ENCODE measurements at places on chromosomes 2 and 18.

- peak; percentile 56 for DNase-seq
These were observed 119.9 kb upstream of the NDUFV2 start for GRCh38 chr18:8982416-8983183.

DNA sequence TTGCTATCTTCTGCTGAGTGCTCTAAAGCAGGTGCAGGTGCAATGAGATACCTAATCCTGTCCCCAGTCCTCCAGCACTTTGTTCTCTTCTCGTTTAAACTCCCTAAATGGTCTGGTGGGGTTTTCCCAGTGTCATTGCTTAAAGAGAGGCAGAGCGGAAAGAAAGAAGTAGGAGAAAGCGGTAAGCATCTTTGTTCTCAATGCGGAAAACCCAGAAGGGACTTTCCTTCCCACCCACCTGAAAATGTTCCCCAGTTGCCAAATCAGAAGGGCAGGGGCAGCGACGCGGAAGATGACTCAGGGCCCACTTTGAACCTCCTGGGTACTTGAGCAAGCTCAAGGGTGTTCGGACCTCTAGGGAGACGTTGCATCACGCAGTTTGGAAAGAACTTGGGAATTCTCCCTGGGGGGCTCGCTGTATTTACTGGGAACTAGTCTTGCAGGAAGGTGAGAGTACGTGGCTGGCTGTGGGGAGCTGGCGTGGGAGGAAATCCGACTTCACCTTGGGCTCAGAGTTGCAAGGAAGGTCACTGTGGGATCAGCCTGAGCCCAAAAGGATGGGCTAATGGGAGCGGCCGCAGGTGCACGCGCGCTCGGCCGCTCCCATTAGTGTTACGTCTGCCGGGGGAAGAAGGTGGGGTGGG is 589 bp upstream of the SGPP2 start:
- DNase-seq = no peak

GRCh38 chr18:67935638-67936037 is 419.1 kb upstream of the DSEL start:
- DNase-seq = no peak

DNA sequence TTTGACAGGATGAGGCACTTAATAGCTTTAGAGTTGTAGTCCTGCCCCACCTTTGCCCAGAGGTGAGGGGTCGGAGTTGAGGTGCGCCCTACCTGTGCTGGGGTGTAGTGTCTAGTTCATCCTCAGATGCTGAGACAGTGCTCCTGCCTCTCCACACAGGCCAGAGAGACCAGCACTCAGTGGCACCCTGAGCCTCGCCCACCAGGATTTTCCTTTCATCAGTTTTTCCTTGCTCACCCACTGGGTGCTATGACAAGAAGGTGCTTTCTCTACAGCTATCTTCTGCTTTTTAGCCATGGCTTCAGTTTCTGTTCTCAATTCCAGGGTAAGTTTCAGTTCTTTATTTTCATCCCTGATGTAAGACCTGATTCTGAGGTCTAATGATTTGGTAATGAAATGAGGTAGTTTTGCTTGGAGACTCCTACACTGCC is 16.8 kb upstream of the TMEM131 start:
- DNase-seq = no peak

DNA sequence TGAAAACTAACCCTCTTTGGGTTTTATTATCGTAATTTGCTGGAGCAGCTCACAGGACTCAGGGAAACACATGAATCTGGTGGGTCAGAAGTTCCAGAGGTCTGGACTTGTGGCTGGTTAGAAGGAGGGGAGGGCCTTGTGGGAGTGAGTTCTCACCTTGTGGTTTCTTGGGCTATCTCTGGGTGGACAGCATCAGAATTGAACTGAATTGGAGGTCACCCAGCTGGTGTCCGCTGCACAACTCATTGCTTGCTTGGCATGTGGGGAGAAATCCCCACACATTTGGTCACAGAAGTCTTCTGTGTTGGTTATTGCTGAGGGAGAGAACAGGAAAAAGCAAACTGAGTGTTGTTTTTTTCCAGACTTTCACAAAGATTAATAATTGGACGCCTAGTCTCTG is 27.5 kb downstream of the ZNF892 start:
- DNase-seq = no peak

GRCh38 chr2:216752855-216753505 is 57.6 kb upstream of the IGFBP5 start:
- DNase-seq = no peak

GRCh38 chr2:30218814-30219213 is 12.5 kb upstream of the LBH start:
- no peak for DNase-seq

GRCh38 chr2:174748948-174749347 is 15.3 kb downstream of the CHRNA1 start:
- DNase-seq = no peak

GRCh38 chr2:26811261-26811660 is 25.4 kb downstream of the CENPA start:
- no peak for DNase-seq

GRCh38 chr18:7877609-7878008 is 310.5 kb downstream of the PTPRM start:
- DNase-seq = no peak

DNA sequence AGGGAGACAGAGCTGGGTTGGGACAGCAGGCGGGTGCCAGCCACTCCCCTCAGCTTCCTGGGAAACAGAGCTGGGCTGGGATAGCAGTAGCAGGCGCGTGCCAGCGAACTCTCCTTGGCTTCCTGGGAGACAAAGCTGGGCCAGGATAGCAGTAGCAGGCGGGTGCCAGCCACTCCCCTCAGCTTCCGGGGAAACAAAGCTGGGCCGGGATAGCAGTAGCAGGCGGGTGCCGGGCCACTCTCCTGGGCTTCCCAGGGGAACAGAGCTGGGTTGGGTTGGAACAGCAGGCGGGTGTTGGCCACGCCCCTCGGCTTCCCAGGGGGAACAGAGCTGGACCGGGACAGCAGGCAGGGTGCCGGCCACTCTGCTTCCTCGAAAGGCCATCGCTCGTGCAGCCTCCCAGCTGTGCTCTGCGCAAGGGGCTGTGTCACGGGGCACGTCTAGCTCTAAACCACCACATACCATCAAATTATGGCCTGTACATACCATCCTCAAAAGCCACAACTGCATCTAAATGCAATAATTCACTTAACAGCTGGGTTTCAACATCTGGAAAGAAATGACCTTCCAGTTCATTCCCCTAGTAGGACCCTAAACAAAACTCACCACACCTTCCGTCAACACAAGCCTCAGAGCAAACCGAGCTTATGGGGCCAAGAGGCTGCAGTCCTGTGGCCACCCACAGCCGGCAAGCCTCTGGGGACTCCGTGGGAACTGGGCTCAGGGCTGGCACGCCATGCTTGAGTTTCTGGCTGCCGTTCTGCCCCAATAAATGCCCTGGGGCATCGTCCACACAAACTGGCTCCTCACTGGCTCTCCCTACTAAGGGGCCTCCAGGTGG is 228.3 kb downstream of the TWIST2 start:
- DNase-seq = no peak

- no peak for DNase-seq
These were observed 206.7 kb downstream of the ZFP36L2 start for GRCh38 chr2:43019536-43020183.

DNA sequence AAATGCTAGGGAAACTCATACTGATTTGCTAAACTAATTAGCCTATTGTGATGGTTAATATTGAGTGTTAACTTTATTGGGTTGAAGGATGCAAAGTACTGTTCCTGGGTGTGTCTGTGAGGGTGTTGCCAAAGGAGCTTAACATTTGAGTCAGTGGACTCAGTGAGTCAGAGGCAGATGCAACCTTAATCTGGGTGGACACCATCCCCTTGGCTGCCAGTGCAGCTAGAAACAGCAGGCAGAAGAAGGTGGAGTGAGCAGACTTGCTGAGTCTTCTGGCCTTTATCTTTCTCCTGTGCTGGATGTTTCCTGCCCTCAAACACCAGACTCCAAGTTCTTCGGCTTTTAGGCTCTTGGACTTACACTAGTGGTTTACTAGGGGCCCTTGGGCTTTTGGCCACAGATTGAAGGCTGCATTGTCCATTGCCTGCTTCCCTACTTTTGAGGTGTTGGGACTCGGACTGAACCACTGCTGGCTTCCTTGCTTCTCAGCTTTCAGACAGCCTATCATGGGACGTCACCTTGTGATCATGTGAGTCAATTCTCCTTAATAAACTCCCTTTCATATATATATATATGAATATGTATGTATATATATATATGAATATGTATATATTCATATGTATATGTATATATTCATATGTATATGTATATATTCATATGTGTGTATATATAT is 69.7 kb downstream of the RPRM start:
- no peak for DNase-seq

DNA sequence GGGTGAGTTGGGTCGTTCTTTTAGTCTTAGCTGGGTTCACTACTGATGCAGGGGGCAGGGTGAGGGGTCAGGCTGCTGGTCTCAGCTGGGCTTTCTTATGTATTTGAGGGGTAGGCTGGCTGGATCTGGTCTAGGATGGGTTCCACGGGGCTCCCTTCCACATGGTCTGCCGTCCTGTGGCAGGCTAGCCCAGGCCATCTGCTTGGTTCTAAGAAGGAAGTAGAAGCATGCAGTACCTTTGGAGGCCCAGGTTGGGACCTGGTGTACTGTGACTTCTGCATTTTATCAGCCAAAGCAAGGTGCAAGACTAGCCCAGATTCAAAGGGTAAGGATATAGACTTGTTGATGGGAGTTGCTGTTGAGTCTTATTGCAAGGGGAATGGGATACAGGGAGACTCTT is 35.5 kb upstream of the MGAT5 start:
- DNase-seq = no peak

DNA sequence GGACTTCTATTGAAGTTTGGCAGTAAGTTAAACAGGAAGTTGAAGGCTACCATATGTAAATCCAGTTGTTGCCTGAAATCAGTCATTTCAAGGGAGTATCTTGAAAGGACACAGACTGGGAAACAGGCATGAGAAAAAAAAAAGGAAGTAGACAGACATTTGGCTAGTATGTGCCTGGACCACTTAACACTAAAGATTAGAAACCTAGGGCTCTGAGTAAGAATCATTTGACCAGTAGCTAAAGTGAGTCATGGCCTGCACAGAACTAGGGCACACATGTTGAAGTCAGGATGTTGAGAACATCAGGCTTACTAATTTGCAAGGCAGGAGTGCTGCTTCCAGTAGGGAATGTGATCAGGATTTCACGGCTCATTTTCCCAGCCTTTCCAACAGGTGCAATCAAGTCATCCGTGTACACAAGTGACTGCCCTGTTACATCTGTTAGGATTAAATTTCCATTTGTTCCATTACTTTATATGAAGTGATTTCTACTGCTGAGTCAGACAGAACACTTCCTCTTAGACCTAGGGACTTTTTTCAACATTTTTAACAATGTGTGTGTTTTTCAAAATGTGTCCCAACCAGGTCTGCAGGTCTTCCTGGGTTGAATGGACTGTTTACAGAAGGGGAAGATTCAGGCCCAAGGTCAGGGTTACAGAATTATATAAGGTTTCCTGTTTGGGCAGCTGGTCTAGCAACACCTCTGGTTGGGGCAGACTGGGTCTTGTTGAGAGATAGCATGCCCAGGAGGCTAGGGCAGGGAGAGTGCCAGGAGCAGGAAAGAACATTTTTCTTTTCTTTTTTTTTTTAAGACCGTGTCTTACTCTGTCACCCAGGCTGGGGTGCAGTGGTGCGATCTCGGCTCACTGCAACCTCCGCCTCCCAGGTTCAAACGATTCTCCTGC is 145.6 kb downstream of the TGIF1 start:
- peak; percentile 79 for DNase-seq

GRCh38 chr2:160306985-160307384 is 106.9 kb upstream of the ITGB6 start:
- DNase-seq = no peak

DNA sequence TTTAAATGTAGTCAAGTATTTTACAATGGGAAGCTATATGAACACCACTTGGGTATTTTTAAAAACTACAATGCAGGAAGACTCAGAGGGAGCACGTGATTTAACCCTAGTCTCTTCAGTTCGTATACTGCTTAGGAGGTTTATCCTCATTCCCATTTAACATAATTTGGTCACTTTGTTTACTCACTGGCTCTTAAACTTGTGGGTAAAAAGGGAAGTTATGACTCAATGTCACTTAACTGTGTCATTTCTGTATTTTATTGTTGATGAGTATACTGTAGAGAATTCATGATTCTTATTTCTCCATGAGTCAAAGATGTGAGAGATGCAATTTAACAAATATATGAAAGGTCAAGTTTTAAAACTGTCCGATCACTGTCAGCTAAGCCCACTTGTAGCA is 48.2 kb downstream of the SLC66A3 start:
- DNase-seq = peak; percentile 49

GRCh38 chr2:219214141-219214540 is 4.6 kb downstream of the ABCB6 start:
- DNase-seq = no peak

- no peak for DNase-seq
These were observed 105.0 kb downstream of the UGGT1 start for GRCh38 chr2:128196026-128196425.

DNA sequence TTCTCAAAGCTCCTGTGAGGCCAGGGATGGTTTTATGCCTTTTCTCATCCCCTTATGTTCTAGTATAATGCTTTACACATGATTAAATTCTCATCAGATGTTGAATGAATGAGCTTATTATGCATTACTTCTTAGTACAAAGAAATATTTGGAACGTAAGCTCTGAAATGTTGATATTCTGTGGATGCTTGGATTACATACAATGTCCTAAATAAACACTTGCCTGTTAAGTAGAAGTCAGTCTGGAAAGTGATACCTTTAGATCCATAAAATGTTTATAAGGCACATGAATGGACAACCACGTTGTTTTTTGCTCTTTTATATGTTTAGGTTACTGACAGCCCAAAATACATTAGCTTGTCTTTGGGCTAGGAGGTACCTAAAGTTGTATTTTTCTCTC is 248.6 kb downstream of the NEDD4L start:
- no peak for DNase-seq

DNA sequence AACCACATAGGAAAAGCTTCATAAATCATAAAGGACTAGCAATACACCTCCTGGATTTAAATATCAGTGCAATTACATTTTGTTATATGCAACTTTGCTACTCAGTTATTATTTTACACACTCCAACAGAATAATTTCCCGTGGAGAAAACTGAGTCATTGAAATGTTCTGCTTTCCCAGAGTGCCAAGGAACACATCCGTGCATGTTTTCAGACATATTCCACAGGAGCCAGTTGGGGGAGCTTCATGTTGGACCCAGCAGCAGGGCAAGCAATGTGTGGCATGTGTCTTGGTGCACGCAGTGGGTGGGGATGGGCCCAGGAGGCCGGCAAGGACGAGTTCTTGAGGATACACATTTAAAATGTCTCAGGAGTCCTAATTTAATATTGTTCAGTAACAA is 14.4 kb upstream of the SMIM21 start:
- DNase-seq = no peak

- DNase-seq = no peak
These were observed 7.0 kb upstream of the ERFE start for GRCh38 chr2:238151628-238152235.

GRCh38 chr2:17518212-17519154 is at the start of gene RAD51AP2:
Gene RAD51AP2, minus strand, starts transcription at chr2:17518440. Its CDS starts 25 bp downstream, at chr2:17518415.
- peak; percentile 61 for DNase-seq

GRCh38 chr2:33015421-33016142 is 68.8 kb downstream of the LTBP1 start:
- DNase-seq = no peak

Measured in HS-27A (cell line).